ENCODE measurements at places on chromosomes 2 and 18. TPM values are rescaled to one million over a fixed set of nuclear protein-coding genes. Genes with fewer than 3 reads are reported as not detected.

B4GALT6 gene
- 12.3 TPM for polyA plus RNA-seq

GRCh38 chr18:71189581-71189980, 900.7 kb downstream of the SOCS6 start:
- no peak for DNase-seq

UGT1A3 gene
- not detected for polyA plus RNA-seq

DNA sequence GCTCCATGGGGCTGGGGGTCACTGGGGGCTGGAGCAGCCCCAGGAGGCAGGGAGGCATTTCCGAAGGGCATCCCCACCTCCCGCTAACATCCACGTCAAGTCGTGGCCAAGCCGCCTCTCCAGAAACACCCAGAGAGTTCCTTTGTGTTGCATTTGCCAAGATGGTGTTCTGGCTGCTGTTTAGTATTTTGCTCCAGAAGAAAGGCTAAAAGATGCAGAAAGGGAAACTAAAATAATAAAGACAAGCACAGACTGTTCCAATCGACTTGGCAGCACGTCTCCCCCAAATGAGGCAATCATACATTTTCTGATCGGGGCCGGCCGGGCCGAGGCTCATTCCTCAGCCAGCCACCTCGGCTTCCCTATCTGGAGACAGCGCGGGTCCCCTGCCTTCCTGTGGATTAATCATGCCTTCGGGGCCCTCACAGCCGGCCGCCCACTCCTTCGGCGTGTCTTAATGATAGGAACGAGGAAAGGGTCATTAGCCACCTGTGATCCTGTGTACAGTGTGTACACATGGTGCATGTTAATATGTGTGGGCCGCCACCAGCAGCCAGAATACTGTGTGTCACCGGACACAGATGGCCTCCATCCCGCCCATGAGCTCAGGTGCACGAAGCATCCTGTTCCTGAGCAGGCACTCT, 169.2 kb downstream of the KLHL29 start:
- DNase-seq: peak; percentile 81

RRM2 gene
- polyA plus RNA-seq: 36.3 TPM

GRCh38 chr2:216754336-216754735, 59.0 kb upstream of the IGFBP5 start:
- DNase-seq: no peak

- no peak for DNase-seq
Measured at GRCh38 chr2:105056245-105056644, 18.4 kb downstream of the MRPS9 start.

Measured in muscle of arm (tissue), 14 donors.